ENCODE measurements at places on chromosomes 16 and 17.

- no peak for DNase-seq
Observed at GRCh38 chr16:68298907-68299561, 11.7 kb downstream of the SLC7A6OS start.

DNA sequence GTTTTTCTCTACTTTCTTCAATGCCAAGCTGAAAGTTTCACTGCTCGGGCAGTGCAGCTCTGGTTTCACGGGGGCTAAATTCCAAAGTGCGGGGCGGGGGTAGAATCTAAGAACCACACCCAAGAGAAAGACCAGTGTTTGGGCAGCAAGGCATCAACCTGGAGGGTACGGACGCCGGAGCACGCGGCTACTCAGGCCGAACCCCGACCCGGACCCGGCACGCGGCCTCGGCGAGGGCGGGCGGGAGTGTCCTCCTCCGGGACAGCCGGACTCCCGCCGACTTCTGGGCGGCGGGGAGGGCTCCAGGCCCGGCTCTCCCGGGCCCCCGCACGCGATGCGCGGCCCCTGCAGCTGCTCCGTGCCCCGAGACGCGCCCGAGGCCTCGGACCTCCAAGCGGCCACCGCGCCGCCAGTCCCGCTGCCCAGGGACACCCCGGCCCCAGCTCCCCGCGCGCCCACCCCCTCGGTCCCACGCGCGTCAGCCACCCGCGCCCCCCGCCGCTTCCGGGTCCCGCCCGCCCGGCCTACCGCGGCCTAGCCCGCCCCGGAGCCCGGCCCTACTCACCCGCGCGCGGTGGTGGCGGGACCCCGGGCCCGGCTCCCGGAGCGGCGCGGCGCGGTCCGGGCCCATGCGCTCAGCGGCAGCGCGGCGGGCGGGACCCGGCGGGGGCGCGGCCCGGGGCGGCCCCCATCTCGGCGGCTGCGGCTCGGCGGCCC lies 561 bp downstream of the AXIN1 start:
- peak; percentile 30 for DNase-seq

- no peak for DNase-seq
Observed at GRCh38 chr17:82314727-82315605, 2.4 kb downstream of the CD7 start.

DNA sequence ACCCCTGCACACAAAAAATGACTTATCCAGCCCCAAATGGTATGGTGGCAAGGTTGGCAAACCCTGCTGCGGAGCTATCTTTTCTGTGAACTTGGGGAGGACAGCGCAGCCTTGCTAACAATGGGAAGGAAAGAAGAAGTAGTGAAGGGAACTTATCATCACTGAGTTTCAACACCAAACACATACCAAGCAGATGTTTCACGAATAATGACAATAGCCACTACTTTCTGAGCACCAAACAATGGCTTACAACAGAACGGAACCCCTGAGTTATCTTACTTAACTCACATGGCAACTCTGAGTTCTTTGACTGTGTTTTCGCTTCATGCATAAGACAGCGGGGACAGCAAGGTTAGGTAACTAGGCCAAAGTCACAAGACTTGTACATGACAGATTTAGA lies 148.9 kb downstream of the XYLT1 start:
- no peak for DNase-seq

- DNase-seq: no peak
Observed at GRCh38 chr17:75816693-75817092, 27.5 kb downstream of the UNC13D start.

- DNase-seq: no peak
Observed at GRCh38 chr17:3738562-3739295, 15.0 kb downstream of the HASPIN start.

- DNase-seq: peak; percentile 89
Observed at GRCh38 chr17:44221084-44221861, 1.8 kb upstream of the UBTF start.

- DNase-seq: no peak
Observed at GRCh38 chr16:11205065-11205699, 50.8 kb downstream of the SOCS1 start.
